ENCODE measurements at places on chromosomes 12 and 14.

- DNase-seq, result no peak
Observed at GRCh38 chr12:28794786-28795185, 354.3 kb upstream of the FAR2 start.

DNA sequence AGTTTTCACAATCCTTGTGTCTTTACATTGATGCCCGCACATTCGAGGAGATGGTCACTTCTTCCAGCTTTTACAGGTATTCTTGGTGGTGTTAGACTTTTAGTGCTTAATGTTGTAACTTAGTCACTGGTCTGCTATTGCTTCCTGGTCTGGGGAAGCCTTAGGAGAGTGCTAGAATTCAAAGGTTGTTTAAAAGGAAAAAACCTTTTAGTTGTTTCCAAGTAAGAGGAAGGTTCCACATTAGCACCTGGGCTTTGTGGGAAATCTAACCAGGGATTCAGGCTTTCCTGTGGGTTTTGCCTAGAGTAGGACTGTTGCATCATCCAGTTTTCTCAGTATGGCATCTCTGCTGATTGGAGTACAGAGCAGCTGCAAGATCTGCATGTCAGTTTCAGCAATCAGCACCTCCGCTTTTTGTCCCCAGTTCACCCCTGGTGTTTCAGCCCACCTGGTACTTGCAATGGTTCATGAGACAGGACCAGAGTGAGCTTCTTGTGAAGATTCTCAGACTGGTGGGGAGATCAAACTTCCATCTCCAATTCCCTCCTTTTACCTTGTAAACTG is 44.0 kb upstream of the PLBD1 start:
- no peak for DNase-seq

- peak; percentile 81 for DNase-seq
Observed at GRCh38 chr14:35416108-35416750, 11.7 kb upstream of the NFKBIA start.

DNA sequence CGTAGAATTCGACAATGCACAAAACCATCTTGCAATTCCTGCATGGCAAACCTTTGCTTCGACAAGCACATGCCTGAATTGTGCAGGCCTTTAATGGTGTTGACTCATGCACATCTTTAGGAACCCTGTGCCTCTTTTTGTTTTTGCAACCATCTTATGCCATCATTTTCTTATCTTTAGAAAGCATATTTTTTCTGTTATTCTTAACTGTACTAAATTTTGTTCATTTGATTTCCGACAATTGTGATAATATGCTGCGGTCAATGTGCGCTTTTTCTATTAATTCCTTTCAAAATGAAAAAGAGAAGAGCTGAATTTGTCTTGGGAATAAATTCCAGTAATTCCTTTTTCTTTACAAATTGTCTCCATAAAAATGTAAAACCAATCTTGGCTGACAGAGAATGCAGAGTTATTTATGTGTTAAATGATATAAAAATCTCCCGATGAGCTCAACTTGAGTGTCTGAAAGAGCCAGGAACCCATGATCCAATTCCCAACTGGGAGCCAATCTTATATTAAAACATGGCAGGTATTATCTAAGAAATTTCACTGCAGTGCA is 20.1 kb upstream of the CDK17 start:
- DNase-seq, result no peak

GRCh38 chr12:96585977-96586376 is 96.6 kb downstream of the CFAP54 start:
- DNase-seq, result no peak

- no peak for DNase-seq
Observed at GRCh38 chr12:104534162-104534856, 77.6 kb downstream of the CHST11 start.

DNA sequence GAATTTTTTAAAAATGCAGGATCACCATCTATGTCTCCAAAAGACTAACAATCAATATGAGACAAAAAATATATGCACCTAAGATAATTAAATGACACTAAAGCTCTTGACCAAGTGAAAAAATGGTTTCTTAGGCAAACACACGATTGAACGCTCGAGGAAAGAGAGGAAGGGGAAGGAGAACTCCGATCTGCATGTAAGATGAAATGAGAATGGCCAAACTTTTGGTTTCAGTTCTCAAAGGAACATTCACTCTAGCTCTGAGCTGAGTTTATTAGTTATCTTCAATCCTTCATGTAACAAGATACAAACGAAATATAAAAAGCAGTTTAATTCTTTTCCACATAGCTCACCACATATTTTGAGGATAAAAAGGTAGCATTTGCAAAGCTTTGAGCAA is 2.8 kb downstream of the DYRK4 start:
- DNase-seq, result no peak

GRCh38 chr12:107610021-107610859 is 75.4 kb upstream of the PWP1 start:
- DNase-seq, result peak; percentile 31

GRCh38 chr14:24113379-24113800 is 1.2 kb upstream of the DCAF11 start:
- DNase-seq, result no peak

DNA sequence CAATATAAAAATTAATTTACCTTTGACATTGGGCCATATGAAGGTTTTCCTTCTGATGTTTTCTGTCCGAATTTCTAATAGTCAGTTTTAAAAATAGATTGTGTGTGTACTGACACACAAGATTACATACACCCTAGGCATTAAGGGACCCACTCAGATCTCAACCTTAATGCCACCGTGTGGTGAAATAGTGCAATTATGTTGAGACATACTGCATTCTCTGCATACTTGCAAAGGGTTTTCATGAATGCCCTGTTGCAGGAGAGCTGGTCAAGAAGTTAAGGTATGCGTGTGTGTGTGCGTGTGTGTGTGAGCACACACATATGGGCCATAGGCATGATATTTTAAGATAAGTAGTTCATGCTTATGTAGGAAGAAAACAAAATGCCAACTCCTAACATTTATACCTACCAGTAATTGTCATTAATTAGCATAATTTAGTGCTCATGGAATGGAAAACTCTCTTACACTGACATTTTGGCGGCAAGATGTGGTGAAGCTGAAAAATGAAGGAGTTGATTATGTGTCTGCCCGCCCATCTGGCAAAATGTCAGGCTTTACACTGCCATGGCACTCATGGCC is 58.8 kb downstream of the PIK3C2G start:
- no peak for DNase-seq

- DNase-seq, result no peak
Observed at GRCh38 chr12:50934981-50935807, 17.1 kb upstream of the HIGD1C start.

GRCh38 chr12:9925705-9926393 is 6.3 kb downstream of the CLEC2A start:
- DNase-seq, result peak; percentile 1

DNA sequence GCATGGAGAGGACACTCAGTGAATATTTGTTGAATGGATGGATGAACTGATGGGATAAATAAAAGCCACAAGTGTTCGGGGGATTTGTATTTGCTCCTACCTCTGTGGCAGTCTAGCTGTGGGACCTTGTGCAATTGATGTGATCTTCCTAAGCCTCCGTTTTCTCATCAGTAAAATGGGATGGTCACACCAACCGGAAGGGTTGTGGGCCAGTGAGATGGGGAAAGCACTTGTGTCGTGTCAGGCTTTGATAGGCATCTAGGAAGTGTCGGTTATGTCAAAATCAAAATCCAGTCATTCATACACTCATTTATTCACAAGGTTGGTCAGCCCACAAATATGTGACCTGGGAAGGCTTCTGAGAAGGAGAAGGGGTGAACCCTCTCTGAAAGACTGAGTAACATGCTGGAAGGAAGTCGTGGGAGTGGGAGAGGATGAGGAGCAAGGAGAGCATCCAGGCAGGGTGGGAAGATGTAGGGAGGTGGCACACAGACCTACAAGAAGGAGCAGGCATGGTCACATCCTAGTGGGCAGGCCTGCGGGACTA is 7.8 kb upstream of the SERPINA9 start:
- no peak for DNase-seq

DNA sequence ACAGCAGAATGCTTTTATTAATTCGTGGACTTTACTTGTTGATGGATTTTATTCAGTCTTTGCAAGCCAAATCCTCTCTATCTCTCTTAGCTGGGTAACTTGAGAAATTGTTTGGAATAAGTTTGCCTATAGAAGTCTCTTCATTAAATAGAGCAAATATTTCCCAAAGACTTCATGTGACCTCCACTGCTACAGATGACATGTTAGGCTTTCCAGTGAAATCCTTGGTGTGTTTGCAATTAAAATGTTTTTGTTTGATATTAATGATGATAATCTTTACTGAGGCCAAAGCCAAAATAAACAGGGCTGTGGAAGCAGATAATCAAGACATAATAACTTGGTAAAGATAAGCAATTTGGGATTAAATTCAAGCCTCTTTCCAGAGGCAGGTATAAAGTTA is 4.4 kb downstream of the MYF6 start:
- DNase-seq, result no peak

GRCh38 chr12:111450676-111451075 is 45.0 kb downstream of the SH2B3 start:
- DNase-seq, result no peak

DNA sequence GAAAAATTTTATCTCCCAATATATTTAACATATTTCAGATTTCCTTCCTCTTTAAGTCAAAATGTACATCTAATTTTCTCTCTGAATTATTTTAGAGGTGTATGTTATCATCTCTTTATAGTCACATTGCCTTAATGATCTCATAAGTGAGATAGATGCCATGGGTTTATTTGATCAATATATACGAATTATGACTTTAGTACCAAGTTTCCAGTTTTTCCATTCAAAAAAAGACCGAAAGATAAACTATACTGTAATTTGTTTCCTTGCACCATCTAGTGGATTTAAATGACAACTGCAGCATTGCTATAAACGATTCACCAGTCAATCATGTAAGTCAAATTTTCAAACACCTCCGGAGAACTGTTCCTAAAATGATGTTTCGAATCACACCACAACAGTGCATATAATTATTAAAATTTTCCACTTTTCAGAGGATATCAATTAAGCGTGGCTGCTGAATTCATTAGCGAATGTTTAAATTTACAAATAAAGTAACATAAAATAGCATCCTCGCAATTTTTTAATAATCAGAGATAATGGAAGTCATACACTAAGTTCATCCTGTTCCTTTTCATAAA is 419 bp upstream of the ATXN7L3B start:
- DNase-seq, result no peak

- no peak for DNase-seq
Observed at GRCh38 chr12:19896534-19896933, 457.2 kb downstream of the AEBP2 start.

Data from activated T-cell treated with anti-CD3 and anti-CD28 coated beads, Interleukin-2, amount 50 U/mL, for 72 hours (primary cell).